NCI-H1105 treated with DMSO at 0.1 percent for 48 hours (cell line): ENCODE measurements at places on chromosomes 7 and 10.

- no peak for DNase-seq
These were observed 209.9 kb upstream of the YAE1 start for GRCh38 chr7:39356172-39356925.

GRCh38 chr7:42234736-42235135, 2.3 kb downstream of the GLI3 start:
- DNase-seq, result no peak

GRCh38 chr10:6313111-6313895, 110.6 kb downstream of the PFKFB3 start:
- no peak for DNase-seq

DNA sequence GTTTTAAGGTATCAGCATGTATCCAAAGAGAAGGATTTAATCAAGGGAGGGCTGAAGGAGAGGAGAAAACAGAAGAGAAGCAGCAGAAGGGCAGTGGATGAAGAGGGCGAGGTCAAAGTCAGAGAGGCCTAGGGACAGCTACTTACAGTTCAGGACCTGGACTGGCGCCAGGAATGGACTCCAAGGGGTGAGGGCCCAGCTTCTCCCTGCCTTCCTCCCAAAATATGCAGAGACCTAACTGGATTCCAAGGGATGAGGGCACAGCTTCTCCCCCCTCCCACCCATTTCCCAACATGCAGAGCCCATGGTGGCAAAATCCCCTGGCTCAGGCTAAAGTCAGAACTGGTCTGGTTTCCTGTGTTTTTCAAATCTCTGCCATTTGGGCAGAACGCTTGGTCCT, 3.4 kb upstream of the TCF7L2 start:
- no peak for DNase-seq

DNA sequence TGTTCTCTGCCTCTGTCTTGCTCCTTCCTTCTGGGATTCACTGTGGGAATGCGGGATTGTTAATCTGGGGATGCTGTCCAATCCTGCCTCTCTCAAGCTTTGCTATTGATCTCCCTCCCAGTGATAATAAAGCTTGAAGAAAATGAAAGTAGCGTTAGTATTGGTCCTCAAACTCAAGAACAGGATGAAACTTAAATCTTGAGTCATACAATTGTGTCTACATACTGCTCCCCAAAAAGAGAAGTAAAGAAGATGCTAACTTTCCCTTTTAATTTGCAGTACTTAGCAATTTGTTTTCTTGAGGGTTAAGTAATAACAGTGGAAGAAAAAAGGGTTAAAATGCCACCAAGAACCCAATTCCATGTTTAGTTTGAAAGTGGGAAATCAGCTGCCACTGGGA, 13.6 kb downstream of the CFTR start:
- no peak for DNase-seq
